ENCODE measurements at places on chromosomes 13 and 19.

DNA sequence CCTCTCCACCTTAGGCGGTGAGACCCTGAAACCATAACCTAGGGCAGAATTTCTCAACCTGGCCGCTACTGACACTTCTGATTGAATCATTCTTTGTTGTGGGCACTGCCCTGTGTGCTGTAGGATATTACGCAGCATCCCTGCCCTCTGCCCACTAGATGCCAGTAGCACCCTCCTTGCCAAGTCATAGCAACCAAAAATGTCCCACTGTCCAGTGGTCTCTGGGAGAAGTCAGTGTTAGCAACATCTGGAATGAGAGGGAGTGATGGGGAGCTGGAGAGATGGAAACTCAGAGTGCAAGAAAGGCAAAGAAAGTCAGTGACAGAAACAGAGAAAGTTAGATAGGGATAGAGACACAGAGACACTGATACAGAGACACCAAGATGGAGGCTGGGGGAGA is 13.6 kb downstream of the KLK4 start:
- DNase-seq, result no peak

GRCh38 chr19:39845584-39845932 is 621 bp downstream of the FBL start:
- no peak for DNase-seq

DNA sequence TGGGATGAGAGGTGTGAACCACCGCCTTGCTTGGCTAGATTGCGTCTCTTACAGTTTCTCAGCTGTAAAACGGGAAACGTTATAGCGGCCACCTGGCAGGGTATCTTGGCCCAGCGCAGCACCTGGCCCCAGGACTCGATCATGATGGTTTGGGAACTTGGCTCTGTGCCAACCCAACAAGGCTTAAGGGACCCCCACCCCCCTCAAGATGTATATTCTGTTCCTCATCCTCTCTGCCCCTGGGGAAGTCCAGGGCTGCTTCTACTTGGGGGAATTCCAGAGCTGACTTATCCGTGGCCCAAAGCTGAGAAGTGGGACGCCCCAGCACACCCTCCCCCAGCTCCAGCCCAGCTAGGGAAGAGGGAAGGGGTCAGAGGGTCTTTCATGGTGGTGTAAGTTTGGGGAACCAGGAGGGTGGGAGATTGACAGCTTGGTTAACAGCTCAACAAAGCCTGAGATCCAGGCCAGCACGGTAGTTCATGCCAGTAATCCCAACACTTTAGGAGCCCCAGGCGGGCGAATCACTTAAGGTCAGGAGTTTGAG is 695 bp downstream of the ICAM1 start:
- DNase-seq, result peak; percentile 82

GRCh38 chr13:44365008-44365407 is 8.6 kb upstream of the SERP2 start:
- no peak for DNase-seq

DNA sequence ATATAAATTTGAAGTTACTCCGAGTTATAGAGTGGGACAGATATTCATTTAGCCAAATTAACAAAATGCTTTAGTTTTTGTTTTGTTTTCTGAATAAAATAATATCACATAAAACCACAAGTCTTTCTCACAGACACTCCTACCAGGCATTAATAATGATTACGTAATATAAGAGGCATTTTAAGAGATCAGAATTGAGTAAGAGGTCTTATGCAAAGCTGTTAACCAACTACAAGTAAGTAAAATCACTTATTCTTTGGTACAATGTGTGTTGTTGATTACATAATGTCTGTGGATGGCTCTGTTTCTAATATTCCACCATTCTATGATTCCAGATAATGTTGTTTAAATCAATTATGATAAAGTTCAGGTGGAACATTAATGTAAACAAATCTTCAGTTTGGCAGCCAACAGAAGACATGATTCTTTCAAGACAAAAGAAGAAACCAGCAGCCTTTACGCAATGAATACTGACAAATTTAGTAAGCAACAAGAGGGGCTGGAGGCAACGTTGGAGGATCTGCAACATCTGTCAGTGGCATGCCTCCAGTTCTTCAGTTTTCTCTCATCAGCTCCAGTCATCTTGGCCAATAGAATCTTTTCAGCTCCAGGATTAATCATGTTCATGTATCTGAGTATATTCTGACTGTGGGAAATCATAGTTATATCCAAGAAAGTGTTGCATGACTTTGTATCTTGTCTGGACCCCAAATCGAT is 403.8 kb downstream of the SLITRK5 start:
- no peak for DNase-seq

DNA sequence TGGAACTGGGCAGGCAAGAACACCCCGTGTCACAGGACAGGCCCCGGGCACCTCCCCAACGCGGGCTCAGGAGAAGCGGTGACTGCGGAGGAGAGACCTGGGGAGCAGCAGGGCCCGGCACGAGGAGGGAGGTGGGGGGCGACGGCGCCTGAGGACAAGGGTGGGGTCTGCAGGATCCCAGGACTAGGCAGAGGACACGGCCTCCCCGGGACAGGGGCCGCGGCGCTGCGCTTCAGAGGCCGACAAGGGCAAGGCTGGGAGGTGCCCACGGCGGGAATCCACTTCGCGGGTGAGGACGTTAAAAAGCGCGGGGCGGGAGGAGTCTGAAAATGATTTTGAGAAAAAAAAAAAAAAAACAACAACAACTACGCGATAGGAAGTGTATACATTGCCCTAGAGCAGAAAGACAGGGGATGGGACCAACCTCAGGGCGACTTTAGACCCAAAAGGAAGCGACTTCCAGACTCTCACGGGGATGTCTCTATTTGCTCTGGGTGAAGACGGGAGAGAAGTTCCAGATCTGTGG is 44.9 kb downstream of the ZNF611 start:
- DNase-seq, result no peak

DNA sequence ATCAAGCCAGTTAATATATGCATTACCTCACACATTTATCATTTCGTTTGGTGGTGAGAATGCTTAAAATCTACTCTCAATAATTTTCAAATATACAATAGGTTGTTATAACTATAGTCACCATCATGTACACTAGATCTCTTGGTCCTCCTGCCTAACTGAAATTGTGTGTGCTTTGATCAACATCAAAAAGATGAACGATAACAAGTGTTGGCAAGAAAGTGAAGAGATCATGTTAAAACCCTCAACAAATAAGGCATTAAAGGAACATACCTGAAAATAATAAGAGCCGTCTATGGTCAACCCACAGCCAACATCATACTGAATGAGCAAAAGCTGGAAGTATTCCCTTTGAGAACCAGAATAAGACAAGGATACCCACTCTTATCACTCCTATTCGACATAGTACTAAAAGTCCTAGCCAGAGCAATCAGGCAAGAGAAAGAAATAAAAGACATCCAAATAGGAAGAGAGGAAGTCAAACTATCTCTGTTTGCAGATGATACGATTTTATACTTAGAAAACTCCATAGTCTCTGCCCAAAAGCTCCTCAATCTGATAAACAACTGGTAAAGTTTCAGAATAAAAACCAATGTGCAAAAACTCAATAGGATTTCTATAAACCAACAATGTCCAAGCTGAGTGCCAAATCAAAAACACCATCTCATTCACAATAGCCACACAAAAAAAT is 27.9 kb upstream of the OR10H1 start:
- no peak for DNase-seq

- DNase-seq, result no peak
Measured at GRCh38 chr19:7152568-7152967, 83.1 kb downstream of the ZNF557 start.

GRCh38 chr19:52725528-52725961 is 9.3 kb downstream of the ZNF611 start:
- DNase-seq, result no peak

DNA sequence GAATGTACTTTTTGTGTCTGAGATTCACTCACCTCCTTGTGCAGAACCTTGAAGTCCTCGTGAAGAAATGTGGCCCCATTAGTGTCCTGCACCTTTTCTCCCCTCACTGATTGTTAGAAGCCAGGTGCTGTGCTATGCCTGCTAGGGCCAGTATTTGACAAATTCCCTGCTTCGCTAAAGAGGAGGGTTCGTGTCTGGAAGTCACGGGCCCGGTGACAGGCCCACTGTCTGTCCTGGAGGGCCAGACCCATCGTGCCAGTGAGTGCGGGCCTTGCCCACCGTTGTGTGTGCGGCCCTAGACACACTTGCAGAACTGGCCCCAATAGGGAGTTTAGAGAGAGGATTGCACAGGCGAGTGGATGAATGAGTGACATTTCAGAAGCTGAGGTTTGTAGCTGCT is 36.8 kb upstream of the GAS6 start:
- DNase-seq, result no peak

- no peak for DNase-seq
Measured at GRCh38 chr13:30191491-30192100, 115.8 kb downstream of the KATNAL1 start.

DNA sequence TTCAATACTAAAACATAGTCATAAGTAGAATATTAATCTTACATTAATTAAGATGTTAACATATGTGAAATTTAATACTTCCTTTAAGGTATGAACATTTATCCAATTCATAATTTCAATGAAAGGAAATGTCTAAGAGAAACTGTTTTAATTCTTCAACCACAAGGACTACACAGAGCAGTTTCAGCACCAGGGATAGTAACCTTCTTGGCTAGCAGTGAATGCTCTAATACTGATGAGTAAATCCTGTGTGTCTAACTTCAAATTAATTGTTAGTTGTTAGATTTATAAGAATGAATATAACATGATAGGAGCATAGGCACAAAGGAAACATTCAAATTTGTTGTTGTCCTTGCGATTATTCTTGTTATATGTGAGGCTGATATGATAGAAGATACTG is 15.6 kb upstream of the NBEA start:
- no peak for DNase-seq

- no peak for DNase-seq
Measured at GRCh38 chr13:76231522-76232167, 595.5 kb downstream of the LMO7 start.

GRCh38 chr13:44425041-44425814 is 51.6 kb downstream of the SERP2 start:
- no peak for DNase-seq

DNA sequence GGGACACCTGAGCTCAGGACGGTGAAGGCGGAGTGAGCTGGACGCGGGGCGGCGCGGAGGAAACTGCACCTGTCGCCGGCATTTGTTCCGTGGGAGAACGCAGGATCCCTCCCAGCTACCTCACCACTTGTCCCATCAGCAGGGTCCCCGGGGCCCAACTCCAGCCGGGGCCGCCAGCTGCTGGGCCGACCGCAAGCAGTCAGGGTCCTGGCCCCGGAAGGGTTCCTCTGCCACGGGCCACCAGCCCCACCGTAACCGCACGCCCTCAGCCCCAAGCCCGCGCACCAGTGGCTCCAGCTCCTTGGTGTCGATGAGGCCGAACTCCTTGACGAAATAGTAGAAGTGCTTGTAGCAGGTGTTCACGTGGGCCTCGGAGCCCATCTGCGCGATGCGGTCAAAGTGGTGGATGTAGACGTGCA is 19.6 kb downstream of the MOB3A start:
- DNase-seq, result no peak

GRCh38 chr13:31937436-31937835 is 94.1 kb upstream of the FRY start:
- DNase-seq, result no peak

- DNase-seq, result no peak
Measured at GRCh38 chr13:44301639-44302015, 72.0 kb upstream of the SERP2 start.

DNA sequence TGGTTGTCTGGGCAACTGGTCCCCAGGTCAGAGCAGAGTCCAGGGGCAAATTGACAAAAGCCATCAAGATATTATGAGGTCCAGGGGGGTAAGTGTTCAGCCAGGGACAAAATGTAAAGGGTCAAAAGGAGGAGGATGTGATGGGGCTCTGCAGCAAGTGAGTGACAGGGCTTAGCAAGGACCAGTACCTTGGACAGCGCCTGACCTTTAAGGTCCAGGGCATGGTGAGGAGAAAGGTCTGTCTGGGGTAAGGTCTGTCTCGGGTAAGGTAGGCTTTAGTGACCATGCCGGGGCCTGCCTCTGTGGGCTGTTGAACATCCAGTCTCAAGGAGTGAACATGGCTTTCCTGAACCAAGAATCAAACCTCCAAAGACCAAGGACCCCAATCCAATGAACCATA is 6.3 kb upstream of the ZNF358 start:
- no peak for DNase-seq

DNA sequence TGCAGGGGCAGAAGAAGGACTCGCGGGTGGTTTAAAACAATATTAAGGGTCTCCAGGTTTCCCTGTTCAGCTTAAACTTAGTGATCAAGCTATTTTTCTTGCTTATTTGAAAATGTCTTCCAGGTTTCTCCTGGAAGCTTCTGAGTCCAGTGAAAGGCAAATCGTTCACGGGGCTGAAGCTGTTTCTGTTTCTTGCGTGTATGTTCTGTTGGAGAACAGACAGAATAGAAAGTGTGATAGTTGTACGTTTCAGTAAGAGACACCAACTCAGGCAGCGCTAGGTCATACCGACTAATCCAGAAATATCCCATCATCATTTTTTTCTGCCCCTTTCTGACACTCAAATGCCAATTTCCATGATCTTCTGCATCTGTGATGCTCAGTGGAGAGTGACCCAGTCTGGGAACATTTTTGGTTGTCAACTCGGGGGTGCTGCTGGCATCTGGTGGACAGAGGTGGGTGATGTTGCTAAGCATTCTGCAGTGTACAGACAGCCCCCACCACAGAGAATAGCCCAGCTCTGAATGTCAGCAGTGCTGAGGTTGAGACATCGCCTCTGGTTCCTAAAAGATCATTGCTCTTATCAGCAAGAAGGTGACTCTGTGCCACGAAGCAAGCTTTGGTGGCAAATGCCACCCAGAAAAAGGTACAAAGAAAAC is 4.3 kb downstream of the KLF2 start:
- peak; percentile 90 for DNase-seq

DNA sequence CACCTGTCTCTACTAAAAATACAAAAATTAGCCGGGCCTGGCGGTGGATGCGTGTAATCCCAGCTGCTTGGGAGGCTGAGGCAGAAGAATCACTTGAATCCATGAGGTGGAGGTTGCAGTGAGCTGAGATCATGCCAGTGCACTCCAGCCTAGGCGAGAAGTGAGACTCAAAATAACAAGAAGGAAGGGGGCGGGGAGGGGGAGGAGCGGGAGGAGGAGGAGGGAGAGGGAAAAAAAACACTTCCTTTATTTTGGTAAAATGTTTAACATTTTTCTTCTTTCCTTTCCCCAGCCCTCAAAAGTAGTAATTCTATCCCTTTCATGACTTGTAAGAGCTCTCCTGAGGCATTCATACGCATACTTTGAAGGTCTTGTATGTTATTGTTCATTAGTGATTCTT is 44.3 kb downstream of the SPRY2 start:
- no peak for DNase-seq

GRCh38 chr19:39923862-39924261 is 10.6 kb downstream of the FCGBP start:
- DNase-seq, result no peak

DNA sequence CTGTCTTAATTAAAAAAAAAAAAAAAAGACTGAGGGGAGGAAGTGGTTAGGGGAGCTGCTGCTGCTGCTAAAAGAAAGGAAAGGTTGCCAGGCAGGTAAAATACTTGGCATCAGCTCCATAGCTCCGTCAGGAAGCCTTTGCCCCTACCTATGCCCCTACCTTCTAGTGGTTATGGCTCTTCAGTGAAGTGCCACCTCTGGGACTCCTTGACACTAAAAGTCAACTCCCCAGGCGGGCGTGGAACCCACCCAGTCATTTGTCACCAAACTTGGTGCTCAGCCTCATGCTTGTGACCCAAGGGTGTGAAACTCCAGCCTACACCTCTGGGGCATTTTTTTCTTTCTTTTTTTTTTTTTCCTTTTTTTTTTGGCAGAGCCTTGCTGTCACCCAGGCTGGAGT is 4.9 kb upstream of the NECTIN2 start:
- no peak for DNase-seq

All from CD4-positive, alpha-beta T cell treated with Interleukin-15 for 1 hour (primary cell).